ENCODE measurements at places on chromosomes 7 and 10. TPM values are rescaled to one million over a fixed set of nuclear protein-coding genes. Genes with fewer than 3 reads are reported as not detected.

DNA sequence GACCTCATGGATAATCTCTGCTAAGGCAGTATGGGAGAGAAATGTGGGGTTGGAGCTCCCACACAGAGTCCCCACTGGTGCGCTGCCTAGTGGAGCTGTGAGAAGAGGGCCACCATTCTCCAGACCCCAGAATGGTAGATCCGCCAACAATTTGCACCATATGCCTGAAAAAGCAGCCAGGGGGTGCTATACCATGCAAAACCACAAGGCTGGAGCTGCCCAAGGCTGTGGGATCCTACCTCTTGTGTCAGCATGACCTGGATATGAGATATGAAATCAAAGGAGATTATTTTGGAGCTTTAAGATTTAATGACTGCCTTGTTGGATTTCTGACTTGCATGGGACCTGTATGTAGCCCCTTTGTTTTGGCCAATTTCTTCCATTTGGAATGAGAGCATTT lies 27.0 kb upstream of the SAMD9L start:
- peaks cover 38% of the 10 kb centered on the region for H3K27me3 ChIP-seq
- H3K4me1 ChIP-seq, result no peaks in the 10 kb centered on the region
- H3K4me3 ChIP-seq, result no peak overlapping the region
- no peak overlapping the region for H3K27ac ChIP-seq

GRCh38 chr10:80203835-80204676 lies 1.3 kb downstream of the ANXA11 start:
- peaks cover 75% of the 10 kb centered on the region for H3K4me1 ChIP-seq
- H3K4me3 ChIP-seq, result peak overlapping the region; percentile 87
- no peak for DNase-seq

GRCh38 chr10:125441151-125441550 lies 241.8 kb downstream of the TEX36 start:
- DNase-seq, result no peak
- no peaks in the 10 kb centered on the region for H3K4me1 ChIP-seq
- H3K27ac ChIP-seq, result no peak overlapping the region
- peaks cover 1% of the 10 kb centered on the region for H3K36me3 ChIP-seq
- no peak overlapping the region for H3K4me3 ChIP-seq
- peaks cover 12% of the 10 kb centered on the region for H3K27me3 ChIP-seq

DNA sequence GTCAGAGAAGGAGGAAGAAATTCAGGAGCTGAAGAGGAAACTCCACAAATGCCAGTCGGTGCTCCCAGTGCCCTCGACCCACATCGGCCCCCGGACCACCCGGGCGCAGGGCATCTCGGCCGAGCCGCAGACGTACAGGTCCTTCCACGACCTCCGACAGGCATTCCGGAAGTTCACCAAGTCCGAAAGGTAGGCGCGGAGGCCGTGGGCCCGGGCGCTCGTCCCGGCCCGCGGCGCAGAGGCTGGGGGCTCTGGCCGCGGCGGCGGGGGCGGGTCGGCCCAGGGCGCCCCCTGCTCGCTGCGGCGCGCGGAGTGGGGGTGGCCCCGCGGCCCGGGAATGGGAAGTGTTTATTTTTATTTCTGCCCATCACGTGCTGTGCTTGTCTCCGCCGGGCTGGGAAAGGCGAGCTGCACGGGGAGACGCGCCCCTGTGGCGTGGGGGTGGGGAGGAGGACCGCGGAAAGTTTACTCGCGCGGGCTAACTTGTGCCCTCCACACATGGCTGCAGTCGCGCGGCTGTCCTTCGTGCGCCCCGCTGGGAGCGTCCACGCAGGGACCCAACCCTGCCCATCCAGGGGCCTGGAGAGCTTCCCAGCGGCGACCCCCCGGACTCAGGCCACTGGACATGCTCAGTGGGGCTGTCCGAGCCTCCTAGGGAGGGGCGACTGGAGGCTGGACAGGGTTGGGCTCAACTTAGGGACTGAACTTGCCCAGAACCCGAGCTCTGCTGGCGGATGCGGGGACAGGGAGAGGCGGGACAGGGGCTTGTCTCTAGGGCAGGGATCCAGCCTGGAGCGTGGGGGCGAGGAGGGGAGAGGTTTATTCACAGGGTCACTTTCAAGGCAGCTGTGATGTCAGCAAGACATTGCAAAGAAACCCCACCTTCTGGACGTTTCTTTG lies 82.6 kb upstream of the PRKG1 start:
- peak; percentile 90 for DNase-seq
- peak overlapping the region; percentile 95 for H3K27ac ChIP-seq
- H3K4me1 ChIP-seq, result peaks cover 35% of the 10 kb centered on the region
- H3K36me3 ChIP-seq, result no peaks in the 10 kb centered on the region
- peak overlapping the region; percentile 95 for H3K4me3 ChIP-seq
- no peaks in the 10 kb centered on the region for H3K27me3 ChIP-seq

- H3K27me3 ChIP-seq, result peaks cover 26% of the 10 kb centered on the region
- DNase-seq, result no peak
- H3K36me3 ChIP-seq, result no peaks in the 10 kb centered on the region
- no peaks in the 10 kb centered on the region for H3K4me1 ChIP-seq
- no peak overlapping the region for H3K4me3 ChIP-seq
- H3K27ac ChIP-seq, result no peak overlapping the region
Measured at GRCh38 chr10:90788968-90789367, 68.9 kb downstream of the HTR7 start.

DNA sequence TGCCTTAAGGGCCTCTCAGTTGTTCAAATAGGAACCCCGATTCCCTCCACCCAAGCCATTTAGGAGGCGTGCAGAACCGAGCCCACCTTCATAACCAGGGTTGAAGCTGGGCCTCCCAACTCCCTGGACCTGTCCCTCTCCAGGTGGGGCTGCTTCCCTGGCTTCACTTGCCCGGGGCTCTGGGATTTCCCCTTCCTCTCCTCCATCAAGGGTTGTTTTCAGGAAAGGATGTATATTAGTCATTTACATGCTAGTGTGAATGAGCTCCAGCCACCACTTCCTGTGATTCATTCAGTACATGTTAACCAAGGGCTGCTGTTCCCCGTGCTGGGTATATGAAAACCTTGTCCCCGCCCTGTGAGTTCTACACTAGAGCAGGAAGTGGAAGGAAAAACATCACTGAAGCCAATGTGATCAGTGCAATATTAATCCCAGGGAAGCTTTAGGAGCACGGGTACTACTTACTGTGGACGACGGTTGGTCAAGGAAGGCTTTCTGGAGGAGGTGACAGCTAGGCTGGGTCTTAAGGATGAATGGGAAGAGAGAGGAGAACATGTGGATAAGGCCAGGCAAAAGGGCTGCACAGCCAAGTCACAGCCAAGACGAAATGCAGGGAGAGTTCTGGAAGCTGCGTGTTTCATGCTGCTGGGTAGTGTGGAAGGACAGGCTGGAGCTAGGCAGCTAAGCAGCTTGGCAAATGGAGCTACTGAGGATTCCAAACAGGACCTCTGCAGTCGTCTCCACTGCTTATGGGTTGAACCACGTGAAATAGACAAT lies 150.1 kb upstream of the SHH start:
- H3K4me1 ChIP-seq, result peaks cover 7% of the 10 kb centered on the region
- no peak overlapping the region for H3K4me3 ChIP-seq
- no peak for DNase-seq
- H3K36me3 ChIP-seq, result no peaks in the 10 kb centered on the region
- no peak overlapping the region for H3K27ac ChIP-seq
- H3K27me3 ChIP-seq, result peaks cover 12% of the 10 kb centered on the region

GRCh38 chr7:158396301-158396905 lies 191.2 kb downstream of the PTPRN2 start:
- H3K27me3 ChIP-seq, result no peaks in the 10 kb centered on the region
- no peaks in the 10 kb centered on the region for H3K36me3 ChIP-seq
- H3K4me3 ChIP-seq, result no peak overlapping the region
- no peak overlapping the region for H3K27ac ChIP-seq
- no peaks in the 10 kb centered on the region for H3K4me1 ChIP-seq
- peak; percentile 50 for DNase-seq

DNA sequence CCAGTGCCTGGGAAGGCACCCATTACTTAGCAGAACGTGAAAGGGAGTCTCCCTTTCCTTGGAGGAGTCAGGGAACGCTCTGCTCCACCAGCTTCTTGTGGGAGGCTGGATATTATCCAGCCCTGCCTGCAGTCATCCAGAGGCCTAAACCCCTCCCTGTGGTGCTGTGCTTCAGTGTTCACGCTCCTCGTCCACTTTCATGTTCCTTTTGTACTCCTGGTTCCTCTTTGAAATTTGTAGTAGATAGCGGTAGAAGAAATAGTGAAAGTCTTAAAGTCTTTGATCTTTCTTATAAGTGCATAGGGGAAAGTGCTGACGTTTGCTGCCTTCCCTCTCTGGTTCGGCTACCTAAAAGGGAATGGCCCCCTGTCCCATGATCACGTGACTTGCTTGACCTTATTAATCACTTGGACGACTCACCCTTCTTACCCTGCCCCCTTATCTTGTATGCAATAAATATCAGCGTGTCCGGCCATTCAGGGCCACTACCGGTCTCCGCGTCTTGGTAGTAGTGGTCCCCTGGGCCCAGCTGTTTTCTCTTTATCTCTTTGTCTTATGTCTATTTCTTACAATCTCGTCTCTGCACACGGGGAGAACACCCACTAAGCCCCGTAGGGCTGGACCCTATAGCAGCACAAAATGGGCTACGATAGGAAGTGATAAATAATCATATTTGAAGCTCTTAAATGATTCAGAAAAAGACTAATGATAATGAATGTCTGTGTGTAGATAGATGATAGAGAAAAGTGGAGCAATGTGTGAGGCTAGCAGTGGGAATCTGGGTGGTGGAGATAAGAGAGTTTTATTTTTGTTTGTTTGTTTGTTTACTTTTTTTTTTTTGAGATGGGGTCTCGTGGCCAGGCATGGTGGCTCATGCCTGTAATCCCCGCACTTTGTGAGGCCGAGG lies 5.8 kb upstream of the ESYT2 start:
- H3K27ac ChIP-seq, result no peak overlapping the region
- no peak for DNase-seq
- no peaks in the 10 kb centered on the region for H3K27me3 ChIP-seq
- peaks cover 7% of the 10 kb centered on the region for H3K4me1 ChIP-seq
- no peak overlapping the region for H3K4me3 ChIP-seq

DNA sequence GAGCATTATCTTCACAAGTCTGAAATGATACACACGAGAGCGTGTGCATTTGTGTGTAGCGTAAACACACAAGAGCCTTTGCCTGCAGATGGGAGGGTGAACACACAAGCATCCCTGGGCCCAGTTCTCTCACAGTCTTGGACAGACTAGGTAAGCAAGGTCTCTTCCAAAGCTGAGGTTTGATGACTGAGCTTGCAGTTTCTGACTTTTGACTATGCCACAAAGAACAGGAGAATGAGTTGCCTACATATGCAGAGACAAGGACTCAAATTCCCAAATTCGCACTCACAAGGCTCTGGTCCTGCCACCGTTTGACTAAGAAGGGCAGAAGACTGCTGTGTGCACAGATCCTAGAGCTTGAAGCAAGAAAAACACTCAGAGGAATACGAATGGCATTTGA lies 55.8 kb downstream of the FAM53B start:
- no peak overlapping the region for H3K27ac ChIP-seq
- no peak for DNase-seq
- no peaks in the 10 kb centered on the region for H3K4me1 ChIP-seq
- H3K36me3 ChIP-seq, result peaks cover 6% of the 10 kb centered on the region
- no peaks in the 10 kb centered on the region for H3K27me3 ChIP-seq
- no peak overlapping the region for H3K4me3 ChIP-seq

The FXYD4 gene
- not detected for total RNA-seq

DNA sequence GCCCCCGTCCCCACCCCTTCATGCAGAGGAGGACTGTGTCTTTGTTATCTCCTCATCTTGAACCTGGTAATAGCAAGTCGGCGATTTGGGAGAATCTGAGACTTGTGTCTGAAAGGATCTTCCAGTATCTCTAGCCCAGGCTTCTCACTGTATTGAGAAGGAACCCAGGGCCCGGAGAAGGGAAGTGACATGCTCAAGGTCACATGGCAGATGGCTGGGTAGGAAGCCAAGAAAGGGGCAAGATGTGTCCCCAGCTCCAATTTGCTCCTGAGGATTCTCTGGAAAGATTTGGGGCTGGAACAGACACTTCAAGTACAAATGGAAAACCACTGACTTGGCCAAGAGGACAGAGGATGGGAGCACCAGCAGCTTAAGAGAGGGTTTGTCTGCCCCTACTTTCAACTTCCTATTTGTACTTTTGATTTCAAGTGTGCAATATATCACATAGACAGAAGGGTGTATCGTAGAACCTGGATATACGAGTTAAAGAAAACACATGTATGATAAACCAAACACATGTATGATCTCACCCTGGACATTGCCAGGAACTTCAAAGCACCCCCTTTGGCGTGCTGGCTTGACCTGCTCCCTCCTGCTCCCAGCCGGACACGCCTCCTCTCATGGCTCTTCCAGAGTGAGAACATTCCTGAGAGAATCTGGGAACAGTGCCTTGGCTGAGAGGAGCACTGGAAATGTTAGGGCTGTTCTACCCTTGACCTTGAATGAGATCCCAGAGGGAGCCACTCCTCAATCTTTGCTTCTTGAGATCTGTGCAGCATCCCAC lies 79.7 kb downstream of the CDH23 start:
- H3K27me3 ChIP-seq, result peaks cover 61% of the 10 kb centered on the region
- no peak overlapping the region for H3K4me3 ChIP-seq

- peaks cover 40% of the 10 kb centered on the region for H3K4me1 ChIP-seq
- no peaks in the 10 kb centered on the region for H3K27me3 ChIP-seq
- DNase-seq, result peak; percentile 49
- no peak overlapping the region for H3K27ac ChIP-seq
Measured at GRCh38 chr10:131909014-131909808, 8.4 kb downstream of the PPP2R2D start.

- H3K4me1 ChIP-seq, result peaks cover 77% of the 10 kb centered on the region
- no peak for DNase-seq
- no peaks in the 10 kb centered on the region for H3K36me3 ChIP-seq
- H3K27ac ChIP-seq, result peak overlapping the region; percentile 75
Measured at GRCh38 chr10:28569506-28570159, 36.7 kb downstream of the WAC start.

DNA sequence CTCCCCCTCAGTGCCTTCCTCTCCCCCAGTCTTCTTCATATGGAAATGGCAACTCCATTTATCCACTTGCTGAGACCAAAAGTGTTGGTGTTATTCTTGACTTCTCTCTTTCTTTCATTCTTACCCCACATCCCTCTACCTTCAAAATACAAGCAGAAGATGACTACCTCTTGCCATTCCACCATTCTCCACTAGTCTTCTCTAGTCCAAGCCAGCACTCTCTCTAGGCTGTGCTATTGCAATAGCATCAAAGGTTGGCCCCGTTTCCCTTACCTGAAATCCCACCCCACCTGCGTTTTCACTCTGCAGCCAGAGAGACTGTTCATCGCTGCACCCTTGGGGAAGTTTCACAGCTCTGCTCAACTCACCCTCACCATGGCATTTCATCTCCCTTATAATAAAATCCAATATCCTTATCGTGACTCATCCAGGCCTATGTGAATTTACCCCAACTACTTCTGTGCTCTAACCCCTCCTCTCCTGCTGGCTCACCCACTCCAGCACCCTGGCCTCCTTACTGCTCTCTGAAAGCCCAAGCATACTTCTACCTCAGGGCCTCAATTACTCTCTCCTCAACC lies 109.1 kb downstream of the LSM5 start:
- H3K27ac ChIP-seq, result no peak overlapping the region
- no peaks in the 10 kb centered on the region for H3K36me3 ChIP-seq
- no peaks in the 10 kb centered on the region for H3K4me1 ChIP-seq
- H3K27me3 ChIP-seq, result peaks cover 38% of the 10 kb centered on the region
- no peak overlapping the region for H3K4me3 ChIP-seq
- no peak for DNase-seq

Measured in chondrocyte (in vitro differentiated cells).